ENCODE measurements at places on chromosomes 2 and 18.

- no peak for DNase-seq
Measured at GRCh38 chr2:182545420-182546167, 118.8 kb upstream of the PDE1A start.

DNA sequence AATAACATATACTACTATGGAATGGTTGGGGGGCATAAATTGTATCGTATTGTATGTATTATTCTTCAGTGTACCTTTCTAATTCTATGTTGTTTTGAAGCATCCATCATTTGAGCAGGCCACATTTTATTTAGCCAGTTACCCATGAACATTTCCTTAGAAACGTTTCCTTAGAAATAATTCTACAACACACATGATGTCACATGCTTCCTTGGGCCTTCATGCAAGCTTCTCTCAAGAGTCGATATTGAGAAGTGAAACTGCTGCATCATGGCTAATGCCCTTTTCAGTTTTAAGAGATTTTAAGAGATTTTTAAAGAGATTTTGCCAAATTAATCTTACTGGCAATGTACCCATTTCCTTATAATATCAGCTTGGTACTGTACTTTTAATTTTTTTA lies 63.9 kb downstream of the ALPK2 start:
- no peak for DNase-seq

DNA sequence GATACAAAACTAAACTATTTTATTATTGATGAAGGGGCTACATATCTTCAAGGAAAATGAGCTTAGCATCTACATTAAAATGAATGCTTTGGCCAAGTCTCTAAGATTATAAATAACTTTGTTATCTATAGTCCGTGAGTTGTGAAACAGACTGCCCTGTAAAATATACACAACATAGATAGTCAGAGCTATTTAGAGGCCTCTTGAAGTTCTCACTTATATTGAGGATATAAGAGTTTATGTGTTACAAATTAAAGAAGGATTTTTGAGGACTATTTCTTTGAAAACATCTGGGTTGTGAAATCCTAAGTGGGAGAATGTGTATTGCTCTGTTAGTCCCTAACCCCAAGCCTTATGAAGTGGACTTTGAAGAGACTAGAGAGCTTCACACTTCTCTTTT lies 292.0 kb upstream of the CDH2 start:
- DNase-seq: no peak

DNA sequence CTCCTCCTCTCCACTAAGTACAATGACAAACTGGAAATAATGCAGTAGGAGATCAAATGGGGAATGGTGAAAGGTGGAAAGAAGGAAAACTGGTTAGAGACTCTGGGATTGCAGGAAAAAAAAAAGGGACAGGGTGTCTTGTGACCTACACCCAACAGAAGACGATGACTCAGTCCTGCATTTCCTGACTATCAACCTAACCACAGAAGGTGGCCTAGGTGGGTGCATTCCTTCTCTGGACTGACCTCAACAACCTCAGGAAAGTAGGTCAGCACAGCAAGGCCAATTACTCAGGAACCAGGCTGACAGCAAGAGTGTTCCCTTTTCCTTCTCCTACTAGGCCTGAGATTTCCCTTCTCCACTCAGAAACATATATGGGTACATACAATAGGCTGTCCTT lies 1386.4 kb upstream of the ZEB2 start:
- no peak for DNase-seq

DNA sequence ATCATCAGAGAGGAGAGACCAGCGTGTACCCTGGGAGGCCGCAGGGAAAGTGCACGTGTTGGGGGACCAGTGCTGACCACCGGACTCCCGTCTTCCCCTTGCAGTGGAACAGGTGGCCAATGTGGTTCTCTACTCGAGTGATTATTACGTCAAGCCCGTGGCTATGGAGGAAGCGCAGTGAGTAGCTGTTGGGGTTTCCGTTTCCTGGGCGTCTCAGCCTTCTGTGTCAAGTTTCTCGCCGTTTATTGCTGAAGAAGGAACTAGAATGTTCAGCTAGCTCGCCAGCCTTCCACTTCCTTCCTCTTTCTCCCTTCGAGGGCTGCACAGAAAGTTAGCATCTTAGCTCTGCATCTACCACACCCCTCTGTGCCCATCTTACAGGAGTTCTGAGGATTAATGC lies 22.8 kb upstream of the DGKD start:
- peak; percentile 40 for DNase-seq

DNA sequence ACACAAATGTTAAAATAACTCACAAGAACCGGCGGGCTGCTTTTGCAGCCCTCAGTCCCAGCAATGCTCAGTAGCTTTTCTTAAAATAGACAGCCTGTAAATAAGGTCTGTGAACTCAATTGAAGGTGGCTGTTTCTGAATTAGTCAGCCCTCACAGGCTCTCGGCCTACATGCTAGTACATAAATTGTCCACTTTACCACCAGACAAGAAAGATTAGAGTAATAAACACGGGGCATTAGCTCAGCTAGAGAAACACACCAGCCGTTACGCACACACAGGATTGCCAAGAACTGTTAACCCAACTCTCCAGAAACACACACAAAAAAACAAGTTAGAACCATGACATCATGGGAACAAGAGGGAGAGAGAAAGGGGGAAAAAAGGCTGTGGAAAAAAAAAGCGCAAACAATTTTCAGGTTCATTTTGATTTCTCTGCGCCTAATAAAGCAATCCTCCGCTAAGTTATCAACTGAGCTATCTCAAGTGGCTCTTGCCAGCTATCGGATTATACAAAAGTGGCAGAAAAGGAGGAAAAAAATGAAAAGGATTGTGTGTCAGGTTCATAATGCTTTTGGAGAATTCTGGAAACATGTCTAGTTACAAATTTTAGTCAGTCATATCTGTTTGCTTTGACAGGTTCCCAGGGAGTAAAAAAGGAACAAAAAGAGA lies 89.1 kb downstream of the ZEB2 start:
- DNase-seq: no peak

DNA sequence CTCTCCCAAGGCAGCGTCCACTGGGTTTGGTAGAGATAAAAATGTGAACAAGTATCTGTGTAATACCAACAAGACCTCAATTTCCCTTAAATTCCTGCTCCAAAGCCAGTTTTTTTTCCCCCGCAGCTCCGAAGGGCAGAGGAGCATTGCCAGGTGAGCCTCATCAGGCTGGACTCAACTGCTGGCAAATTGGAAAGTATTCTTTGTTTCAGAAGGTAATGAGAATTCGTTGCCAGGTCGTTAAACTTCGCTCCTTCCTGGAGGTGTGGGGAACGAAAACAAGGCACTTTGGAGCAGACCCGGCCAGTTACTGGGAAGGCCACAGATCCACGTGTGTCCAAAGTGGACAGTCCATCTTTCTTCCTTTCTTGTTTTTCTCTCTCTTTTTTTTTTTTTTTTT lies 30.4 kb upstream of the ASB18 start:
- DNase-seq: no peak

DNA sequence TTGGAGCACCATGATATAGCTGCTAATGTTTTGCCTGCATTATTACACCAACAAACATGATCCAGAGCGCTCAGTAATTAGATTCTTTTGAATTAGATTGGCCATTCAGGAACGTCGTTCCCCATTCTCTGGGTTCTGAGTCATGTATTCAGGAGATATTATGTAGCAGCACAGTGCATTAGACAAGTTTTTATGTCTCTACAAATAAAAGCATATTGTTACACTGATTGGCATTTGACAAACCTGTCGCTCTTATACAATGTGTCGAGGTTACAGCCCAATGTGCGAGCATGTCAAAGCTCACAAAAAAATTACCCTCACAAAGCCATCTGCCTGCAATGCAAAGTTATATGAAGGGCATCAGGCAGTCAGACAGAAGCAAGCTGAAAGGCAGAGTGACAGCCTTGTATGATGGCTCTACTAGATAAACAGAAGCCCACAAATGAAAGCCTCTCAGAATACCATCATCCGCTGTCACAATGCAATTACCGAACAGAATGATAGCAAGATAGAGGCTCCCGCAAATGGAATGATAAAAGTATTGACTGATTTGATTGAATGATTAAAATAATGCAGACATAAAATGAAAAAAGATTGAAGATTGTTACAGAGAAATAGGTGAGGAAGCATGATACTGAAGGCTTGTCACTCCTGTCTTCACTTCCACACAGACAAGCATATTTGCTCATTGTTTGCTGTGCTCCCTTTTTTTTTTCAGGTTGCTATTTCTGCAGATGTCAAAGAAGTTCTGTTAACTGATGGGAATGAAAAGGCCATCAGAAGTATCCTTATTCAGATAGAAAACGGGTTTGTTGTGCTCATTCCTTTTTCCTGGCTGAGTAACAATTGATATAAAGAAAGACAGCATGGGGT lies 234.6 kb upstream of the SIX3 start:
- no peak for DNase-seq

DNA sequence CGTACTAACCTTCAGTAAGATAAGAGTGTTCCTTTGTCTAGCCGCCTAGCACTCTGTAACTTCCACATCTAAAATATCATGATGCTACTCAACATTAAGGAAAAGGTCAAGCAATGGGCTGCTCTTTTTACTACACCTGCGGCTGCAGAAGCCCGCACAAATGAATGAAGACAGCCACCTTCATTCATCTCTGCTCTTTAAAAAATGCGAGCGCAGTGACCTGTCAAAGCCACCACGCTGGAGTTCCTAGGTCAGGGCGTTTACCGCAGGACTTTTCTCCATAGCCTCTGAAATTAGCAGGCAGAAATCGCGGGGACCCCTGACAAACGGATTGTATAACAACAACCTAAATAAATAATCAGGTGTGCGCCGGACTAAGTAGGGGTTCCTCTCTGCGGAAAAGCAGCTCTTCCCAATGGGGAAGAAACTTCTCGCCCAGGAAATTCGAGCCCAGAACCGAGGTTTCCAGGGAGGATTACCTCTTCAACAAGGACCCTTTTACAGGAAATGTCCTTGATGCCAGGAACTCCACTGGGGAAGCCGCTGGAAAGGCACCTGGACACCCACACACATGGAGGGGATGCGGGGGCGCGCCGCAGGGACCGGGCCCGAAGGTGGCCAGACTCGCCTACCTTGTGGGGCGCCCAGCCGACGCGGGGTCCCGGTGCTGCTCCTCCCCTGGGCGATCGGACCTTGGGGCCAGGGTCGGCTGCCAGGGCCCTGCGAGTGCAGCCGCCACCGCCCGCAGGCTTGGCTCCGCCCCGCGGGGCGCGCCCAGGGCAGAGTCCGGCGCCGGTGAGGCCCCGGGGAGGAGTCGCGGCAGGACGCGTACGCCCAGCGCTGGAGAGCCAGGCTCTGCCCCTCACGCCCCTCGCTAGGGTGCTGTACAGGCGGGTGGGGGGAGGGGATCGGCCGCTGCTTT lies at the start of gene CCDC68:
Gene CCDC68 (minus strand): TSS at position 758 of the 922 bp plus-strand sequence. CDS start 16,670 bp downstream, outside the sequence.
- no peak for DNase-seq

DNA sequence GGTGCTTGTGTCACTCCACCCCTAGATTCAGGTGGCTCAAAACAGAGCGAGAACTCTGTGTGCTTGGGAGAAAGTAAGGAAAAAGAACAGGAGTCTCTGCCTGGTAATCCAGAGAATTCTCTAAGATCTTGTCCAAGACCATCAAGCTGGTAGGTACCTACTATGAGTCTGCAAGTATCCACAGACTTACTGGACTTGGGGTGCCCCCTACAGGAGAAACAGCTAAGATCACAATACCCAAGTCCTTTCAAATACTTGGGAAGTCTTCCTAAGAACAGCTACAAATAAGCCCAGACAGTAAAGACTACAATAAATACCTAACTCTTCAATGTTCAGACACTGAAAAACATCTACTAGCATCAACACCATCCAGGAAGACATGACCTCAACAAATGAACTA lies 1143.6 kb upstream of the ACVR2A start:
- DNase-seq: no peak

- no peak for DNase-seq
Measured at GRCh38 chr18:66769375-66769774, 165.5 kb upstream of the CDH19 start.

- DNase-seq: no peak
Measured at GRCh38 chr18:7592305-7593071, 25.4 kb downstream of the PTPRM start.

GRCh38 chr2:184316921-184317320 lies 281.4 kb upstream of the ZNF804A start:
- no peak for DNase-seq

DNA sequence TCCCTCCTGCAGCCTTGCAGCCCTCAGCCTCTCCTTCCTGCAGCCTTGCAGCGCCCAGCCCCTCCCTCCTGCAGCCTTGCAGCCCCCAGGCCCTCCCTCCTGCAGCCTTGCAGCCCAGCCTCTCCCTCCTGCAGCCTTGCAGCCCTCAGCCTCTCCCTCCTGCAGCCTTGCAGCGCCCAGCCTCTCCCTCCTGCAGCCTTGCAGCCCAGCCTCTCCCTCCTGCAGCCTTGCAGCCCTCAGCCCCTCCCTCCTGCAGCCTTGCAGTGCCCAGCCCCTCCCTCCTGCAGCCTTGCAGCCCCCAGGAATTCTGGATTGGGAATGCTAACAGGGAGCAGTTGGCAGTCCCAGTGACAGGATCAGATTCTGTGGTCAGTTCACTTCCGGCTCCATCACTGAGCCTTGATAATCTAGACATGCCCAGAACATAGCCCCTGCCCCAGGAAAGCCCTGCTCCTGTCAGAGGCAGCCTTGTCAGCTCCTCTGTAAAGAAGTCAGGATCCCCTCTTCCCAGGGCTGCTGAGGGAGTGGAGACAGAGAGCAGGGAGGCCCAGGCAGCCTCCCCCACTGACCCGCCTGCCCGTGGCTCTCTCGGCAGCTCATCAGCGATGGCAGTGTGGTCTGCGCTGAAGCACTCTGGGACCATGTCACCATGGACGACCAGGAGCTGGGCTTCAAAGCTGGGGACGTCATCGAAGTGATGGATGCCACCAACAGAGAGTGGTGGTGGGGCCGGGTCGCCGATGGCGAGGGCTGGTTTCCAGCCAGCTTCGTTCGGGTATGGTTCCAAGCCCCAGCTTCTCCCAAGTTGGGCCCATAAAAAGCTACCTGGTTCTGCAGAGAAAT lies 54.8 kb downstream of the FAM168B start:
- no peak for DNase-seq

GRCh38 chr2:50620783-50621182 lies 411.1 kb downstream of the NRXN1 start:
- no peak for DNase-seq

GRCh38 chr2:175621821-175622220 lies 380.2 kb downstream of the LNPK start:
- no peak for DNase-seq

GRCh38 chr18:68623342-68623741 lies 91.6 kb downstream of the TMX3 start:
- DNase-seq: no peak

GRCh38 chr2:67938053-67938452 lies 124.8 kb downstream of the C1D start:
- DNase-seq: no peak
